ENCODE measurements at places on chromosomes 2 and 18.

GRCh38 chr2:20035955-20036666 lies 15.3 kb downstream of the LAPTM4A start:
- DNase-seq, result no peak

GRCh38 chr2:211181626-211182025 lies 625.2 kb downstream of the CPS1 start:
- no peak for DNase-seq

DNA sequence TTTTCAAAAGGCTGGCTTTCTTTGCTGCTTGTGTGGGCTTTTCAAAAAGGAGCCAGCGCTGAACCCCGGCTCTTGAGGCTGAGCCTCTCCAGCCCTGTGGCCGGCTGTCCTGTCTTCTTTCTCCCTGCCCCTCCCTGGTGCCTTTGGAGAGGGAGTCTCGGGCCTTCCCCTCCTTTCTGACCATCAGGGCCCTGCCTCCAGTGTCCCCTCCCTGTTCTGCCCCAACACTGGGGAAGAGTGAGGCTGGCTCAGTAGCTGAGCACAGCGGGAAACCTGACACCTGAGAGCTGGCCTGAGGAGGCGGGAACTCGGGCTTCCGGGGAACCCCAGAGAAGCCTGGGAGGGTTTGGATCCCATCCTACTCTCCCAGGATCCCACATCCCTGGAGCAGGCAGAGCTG lies 232.1 kb downstream of the LOXHD1 start:
- no peak for DNase-seq

DNA sequence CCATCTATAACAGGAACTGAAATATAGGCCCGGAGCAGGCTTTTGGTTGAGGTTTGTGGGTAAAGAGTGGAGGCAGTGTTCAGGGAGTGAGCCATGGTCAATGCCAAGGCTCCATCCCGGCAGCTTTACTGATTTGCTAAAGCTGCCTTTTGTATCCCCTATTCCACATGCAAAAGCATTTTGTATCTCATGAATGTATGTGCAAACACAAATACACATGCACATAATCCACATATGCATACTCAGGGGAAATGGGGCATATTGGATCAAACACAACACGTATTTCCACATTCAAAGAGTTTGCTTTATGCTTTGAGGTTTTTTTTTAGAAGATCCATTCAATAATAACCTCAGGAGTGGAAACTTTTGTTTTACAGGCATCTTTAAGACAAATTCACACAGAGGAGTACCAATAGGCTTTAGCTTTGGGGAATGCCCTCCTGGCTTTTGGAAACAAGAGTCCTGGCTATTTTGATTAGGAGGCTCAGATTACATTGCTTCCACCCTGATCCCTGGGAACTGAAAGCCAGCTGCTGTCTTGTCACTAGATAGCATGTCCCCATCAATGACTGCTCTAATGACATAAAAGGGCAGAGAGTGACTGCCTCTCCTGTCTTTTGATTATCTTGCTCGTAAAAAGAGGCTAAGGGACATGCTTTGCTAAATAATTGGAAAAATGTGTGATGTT lies 263.2 kb downstream of the EN1 start:
- no peak for DNase-seq

DNA sequence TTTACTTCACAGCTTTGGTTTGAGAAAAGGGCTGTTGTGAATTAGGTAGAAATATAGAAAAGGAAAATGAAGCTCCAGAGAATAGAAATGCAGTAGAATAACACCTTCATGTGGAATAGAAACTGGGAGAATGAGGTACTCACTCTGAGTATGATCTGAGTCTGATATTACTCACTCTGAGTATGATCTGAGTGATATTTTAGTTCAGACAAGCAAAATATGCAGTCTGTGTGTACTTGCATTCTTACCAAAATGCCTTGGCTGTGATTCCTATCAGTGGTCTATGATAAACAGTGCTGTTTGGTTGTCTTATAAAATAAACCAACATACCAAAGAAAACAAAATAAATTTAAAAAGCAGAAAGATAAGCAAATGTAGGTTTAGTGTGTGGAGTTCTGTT lies 487.6 kb downstream of the THSD7B start:
- no peak for DNase-seq

DNA sequence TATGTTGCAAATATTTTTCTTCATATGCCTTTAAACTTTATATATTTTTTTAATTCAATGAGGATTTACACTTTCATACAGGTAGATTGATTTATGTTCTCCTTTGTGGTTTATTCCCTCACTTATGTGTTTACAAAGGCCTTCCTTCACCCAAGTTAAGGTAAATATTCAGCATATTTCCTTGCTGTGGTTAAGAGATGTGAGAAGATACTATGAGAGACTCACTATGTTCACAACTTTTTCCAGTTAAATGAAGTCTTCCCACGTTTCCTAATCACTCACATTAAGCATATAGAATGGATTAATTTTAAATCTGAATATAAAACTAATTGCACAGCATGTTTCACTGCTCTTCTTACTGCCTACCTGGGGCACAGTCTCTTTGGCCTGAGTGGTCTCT lies 597 bp downstream of the PECR start:
- DNase-seq, result no peak

DNA sequence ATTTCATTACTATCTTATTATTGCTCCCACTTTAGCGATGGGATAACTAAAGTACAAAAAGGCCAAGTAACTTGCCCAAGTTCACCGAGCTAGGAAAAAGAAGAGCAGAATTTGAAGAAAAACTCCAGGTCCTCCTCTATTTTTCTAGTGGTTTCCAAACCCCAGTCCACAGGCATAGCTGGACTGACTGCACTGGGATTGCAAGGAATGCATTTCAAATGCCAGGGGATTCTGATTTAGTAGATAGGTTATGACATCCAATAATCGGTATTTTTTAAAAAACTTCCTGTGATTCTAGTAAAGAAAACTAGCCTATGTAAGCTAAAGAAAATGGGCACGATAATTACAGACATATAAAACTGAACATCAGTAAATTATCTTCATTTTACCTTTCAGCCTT lies 62.7 kb upstream of the GALNT5 start:
- no peak for DNase-seq

GRCh38 chr2:176088937-176089842 lies 3.3 kb upstream of the HOXD13 start:
- no peak for DNase-seq

DNA sequence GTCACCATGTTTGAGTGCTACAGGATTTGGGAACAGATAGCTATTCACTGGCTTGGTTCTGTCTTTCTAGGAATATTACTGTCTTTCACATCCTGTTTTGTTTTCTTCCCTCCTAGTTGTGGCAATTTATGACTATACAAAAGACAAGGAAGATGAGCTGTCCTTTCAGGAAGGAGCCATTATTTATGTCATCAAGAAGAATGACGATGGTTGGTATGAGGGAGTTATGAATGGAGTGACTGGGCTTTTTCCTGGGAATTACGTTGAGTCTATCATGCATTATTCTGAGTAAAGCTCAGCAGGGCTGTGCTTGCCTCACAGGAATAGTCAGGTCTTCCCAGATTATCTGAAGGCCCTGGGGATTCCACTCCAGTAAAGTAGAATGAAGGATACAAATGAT lies 98.9 kb downstream of the ABI2 start:
- no peak for DNase-seq

DNA sequence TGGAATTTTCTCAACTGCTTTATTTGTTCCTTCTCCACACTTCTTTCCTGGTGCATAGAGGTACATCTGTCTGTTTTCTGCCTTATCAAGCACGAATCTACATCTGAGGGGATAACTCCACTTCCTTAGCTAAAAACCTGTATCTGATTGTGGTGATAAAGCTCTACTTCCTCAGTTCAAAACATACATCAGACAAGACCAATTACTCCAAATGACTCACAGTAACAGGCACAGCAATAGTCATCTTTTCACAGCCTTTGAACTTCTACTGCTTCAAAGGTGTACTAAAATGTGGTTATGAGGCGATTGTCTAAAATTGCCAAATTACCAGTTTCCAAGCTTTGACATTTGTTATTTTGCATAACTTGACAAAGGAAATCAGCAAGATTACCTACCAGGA lies 803.6 kb upstream of the ZEB2 start:
- no peak for DNase-seq

- DNase-seq, result no peak
These were observed 355.2 kb downstream of the GALNT13 start for GRCh38 chr2:154226931-154227330.

DNA sequence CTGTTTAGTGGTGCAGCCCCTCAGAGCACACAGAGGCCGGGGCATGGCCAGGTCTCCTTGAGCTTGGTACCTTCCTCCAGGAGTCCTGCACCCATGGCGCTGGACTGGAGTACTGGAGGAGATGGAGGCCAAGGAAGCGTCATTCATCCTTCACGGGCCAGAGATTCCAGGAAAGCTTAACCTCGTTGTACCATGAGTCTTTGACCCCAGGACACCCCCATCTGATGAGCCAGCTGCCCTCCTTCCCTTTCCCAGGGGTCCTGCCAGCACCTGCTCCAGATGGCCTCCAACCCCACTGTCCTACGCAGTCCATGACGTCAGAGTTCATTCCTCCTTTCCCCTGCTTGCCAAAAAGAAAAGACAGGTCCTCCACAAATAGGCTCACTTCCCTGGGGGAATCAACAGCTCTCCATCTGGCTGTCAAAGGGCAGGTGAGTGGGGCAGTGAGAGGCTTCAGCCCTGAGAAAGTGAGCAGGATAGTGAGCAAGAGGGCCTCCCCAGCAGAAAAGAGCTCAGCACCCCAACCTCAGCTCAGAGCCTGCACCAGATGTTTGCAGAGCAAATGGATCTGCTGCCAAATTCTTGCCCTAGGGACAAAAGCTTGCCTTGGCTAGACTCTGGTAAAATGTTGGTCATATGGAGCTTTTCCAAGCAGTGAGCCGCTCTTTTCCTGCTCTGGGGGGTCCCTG lies 4.5 kb upstream of the NPPC start:
- no peak for DNase-seq

GRCh38 chr2:11636593-11637295 lies 33.3 kb downstream of the NTSR2 start:
- DNase-seq, result no peak

- no peak for DNase-seq
These were observed 71.9 kb downstream of the TCF4 start for GRCh38 chr18:55515941-55516710.

DNA sequence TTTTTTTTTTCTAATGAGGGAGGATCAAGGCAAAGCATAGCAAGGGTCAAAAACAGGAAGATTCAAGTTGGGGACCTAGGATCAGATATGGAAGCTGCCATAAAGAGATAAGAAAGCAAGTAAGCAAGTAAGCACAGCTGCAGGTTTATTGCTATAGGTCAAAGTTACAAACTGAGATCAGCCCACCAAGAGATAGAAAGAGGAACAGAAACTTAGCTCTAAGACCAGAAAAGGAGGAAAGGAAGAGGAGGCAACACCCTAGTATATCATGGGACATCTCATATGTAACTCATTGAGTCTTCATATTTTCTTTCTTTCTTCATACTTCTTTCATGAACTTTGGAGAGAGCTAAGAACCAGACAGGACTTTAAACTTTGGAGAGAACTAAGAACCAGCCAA lies 295.9 kb upstream of the CRIM1 start:
- DNase-seq, result no peak

- peak; percentile 12 for DNase-seq
These were observed 5.1 kb downstream of the FIGLA start for GRCh38 chr2:70785137-70785911.

Measured in caudate nucleus (tissue), 63 donors.